Cardiac muscle cell (in vitro differentiated cells and primary cell): ENCODE measurements at places on chromosomes 7 and 10.

GRCh38 chr7:131924857-131925256 lies 368.4 kb upstream of the PODXL start:
- DNase-seq = no peak

DNA sequence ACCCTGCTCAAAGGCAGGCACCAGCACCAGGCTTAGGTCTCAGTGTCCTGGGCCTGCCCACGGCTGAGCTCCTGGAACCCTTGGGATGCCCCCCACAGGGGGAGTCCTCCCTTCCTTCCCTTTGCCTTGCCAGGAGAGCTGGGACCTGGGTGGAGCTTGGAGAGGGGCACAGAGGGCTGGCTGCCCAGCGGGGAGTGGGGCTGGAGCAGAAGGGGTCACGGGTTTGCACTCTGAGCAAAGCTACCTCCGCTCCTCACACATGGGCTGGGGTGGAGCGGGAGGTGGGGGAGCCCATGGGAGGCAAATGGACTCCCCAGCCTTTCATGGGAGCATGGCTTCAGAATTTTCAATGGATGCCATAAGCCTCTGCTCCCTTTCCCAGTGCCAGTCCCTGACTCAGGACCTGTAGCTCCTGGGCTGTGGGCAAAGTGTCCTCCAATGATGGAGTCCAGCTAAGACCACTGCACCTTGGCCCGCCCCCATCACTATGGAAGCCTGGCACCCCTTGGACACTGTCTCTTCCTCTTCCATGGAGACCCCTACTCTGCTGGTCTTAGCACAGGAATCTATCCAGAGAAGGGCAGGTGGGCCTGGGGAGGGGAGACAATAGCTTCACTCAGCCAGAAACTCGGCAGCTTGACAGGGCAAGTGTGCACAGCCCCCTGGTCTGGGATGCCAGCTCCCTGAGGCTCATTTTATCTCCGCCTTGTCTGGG lies 39.9 kb downstream of the LDB3 start:
- DNase-seq = no peak

DNA sequence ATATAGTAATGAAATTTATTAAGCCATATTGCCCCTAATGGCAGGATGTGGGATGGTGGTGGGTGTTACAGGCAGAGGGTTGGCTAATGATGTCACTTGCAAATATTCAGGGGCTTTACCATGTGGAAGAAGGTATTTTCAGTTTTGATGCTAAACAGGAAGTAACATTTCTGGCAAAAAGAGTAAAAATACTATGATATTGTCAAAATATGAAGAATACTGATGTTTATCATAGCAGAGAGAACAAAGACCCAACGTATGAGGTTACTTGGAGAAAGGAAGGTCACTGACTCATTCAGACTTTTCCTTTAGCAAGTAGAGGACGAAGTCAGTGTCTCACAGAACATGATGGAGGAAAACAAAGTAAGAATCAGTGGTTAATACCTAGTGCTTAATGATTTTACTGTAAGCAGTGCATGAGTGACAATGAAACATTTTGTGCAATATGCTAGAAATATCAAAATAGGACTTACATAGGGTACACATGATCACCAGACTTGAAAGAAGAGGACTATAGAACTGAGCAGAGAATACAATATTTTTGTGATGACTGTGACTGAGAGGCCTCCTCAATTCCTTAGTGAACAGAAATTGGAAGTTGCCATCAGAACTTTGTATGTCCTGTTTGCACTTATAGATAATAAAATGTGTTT lies 89.7 kb upstream of the STEAP4 start:
- DNase-seq = no peak

DNA sequence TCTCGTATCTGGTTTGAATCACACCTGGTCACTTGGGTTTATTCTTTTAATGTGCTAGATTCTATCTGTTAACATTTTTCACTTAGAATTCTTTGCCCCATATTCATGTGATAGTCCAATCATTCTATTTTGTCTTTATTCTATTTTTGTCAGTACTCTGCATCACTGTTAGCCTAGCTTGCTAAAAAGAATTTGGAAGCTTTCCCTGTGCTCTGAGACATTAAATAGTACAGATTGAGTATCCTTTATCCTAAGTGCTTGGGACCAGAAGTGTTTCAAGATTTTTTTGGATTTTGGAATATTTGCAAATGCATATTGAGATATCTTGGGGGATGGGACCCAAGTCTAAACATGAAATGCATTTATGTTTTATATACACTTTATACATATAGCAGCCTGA lies 51.0 kb downstream of the RALA start:
- DNase-seq = no peak

- peak; percentile 39 for DNase-seq
These were observed 66.0 kb downstream of the JCAD start for GRCh38 chr10:29993319-29993915.

- DNase-seq = peak; percentile 56
These were observed 95.1 kb downstream of the ITGA8 start for GRCh38 chr10:15624401-15625196.

GRCh38 chr7:22663357-22663718 lies 63.7 kb upstream of the IL6 start:
- no peak for DNase-seq

DNA sequence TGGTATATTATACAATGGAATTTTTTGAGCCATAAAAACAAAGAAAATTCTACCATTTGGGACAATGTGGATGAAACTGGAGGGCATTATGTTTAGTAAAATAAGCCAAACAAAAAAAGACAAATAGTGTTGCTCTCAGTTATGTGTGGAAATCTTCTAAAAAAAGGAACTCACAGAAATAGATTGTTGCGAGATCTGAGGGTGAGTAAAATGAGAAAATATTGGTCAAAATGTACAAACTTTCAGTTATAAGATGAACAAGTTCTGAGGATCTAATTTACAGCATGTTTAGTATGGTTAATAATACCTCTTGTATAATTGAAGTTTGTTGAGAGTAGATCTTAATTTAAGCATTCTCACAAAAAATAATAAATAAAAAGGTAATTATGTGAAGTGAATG lies 291.2 kb downstream of the KIF20B start:
- no peak for DNase-seq

GRCh38 chr7:610531-611280 lies 91.1 kb upstream of the PDGFA start:
- DNase-seq = peak; percentile 36

GRCh38 chr10:61921143-61921542 lies 19.6 kb downstream of the ARID5B start:
- no peak for DNase-seq

GRCh38 chr10:85557077-85557476 lies 809.5 kb downstream of the GRID1 start:
- peak; percentile 2 for DNase-seq

DNA sequence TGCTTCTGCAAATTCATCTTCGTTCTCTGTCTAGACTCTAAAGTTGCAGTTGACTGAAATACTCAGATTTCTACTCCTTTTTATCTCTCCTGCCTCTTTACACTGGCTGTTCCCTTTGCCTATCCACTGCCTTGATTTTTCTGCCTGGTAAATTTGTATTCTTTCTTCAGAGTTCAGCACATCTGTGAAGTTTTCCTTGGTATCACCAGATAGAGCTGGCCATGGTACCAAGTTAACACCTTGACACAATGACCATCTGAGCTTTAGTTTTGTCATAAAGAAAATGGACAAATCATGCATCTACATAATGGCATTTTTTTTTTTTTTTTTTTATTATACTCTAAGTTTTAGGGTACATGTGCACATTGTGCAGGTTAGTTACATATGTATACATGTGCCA lies 143.0 kb downstream of the PPP1R3A start:
- no peak for DNase-seq

DNA sequence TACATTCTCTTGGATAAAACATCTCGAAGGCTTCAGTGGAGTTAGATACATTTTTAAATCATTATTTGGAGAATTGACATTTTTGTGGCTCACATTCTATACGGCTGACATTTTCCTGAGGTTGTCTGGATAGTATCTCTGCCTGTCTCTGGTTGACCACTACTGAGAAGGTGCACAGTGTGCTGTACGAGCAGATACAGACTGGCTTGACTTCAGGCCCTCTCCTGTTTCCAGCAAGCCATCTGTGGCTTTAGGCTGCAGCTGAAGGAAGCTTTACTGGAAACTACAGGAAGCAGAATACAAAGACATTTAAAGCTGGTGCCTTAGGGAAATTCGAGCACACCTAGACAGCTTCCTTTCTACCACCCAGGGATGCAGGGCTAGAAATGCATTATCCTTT lies 39.3 kb upstream of the RSU1 start:
- no peak for DNase-seq

DNA sequence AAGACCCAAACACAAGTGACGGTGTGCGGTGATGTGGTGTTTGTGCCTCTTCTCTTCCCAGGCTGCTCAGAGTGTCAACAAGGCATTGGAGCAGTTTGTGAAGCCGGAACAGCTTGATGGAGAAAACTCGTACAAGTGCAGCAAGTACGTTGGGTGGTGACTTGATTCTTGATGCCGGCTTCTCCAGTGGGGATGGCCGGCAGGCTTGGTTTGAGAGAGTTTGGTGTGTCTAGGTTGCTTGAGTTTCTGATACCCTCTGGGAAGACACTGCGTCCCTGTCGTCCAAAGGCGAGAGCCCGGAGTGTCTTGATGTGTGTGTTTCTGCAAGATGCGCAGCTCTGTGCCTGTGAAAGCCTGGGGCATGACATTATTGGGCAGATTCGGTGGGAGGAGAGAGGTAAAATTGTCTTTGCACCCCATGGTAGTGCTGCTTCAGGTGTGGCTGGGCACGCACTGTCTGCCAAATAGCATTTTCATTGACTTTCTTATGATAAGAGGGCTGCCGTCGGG lies 111.8 kb downstream of the ANKRD61 start:
- DNase-seq = no peak

- no peak for DNase-seq
These were observed 407.9 kb downstream of the NRG3 start for GRCh38 chr10:82282782-82283456.

DNA sequence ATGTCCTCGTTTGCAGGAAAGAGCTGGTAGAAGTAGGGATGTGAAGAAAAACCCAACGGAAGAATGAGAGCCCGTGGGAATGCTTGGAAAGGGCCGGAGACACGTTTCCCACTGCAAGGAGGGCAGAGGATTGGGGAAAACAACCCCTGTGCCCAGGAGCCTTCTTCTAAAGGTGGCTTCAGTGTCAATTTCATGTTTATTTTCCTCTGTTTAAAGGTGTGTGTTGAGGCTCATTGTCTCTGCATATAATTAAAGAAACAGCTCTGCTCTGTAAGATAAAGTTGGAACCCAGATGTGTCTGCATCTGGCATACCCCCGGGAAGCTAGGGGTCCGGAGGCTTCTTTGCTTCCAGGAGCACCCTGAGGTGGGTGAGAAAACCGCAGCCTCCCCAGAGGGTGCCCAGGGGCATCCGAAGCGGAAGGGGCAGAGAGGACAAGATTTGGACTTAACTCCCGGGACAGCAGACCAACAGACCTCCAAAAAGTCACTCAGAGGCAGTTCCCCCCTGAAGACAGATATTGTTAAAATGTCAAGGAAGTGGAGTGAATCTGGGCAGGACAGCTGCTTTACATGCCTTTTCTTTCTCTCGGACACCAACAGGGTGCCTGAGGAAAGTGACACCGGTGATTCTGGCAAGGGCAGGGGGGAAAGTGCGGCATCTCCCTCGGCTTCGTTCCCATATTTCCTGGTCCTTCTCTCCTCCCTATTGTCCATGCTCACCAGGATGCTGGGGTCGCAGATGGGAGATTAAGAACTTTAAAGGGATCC lies 8.6 kb upstream of the GATA3 start:
- no peak for DNase-seq

GRCh38 chr10:15324611-15325010 lies 46.5 kb downstream of the FAM171A1 start:
- DNase-seq = no peak

DNA sequence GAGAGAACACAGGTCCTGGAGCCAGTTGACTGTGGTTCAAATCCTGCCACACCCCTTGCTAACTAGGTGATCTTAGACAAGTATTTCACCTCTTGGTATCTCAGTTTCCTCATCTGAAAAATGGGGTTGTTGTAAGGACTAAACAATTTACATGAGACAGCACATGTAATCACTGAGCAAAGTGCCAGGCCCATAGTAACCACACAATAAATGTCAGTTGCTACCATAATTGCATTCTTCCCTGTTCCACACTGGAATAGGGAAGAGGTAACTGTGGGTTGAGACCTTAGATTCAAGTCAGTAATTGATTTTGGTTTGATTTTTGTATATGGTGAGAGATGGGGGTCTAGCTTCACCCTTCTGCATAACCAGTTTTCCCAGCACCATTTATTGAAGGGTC lies 91.4 kb upstream of the PDLIM1 start:
- DNase-seq = no peak

DNA sequence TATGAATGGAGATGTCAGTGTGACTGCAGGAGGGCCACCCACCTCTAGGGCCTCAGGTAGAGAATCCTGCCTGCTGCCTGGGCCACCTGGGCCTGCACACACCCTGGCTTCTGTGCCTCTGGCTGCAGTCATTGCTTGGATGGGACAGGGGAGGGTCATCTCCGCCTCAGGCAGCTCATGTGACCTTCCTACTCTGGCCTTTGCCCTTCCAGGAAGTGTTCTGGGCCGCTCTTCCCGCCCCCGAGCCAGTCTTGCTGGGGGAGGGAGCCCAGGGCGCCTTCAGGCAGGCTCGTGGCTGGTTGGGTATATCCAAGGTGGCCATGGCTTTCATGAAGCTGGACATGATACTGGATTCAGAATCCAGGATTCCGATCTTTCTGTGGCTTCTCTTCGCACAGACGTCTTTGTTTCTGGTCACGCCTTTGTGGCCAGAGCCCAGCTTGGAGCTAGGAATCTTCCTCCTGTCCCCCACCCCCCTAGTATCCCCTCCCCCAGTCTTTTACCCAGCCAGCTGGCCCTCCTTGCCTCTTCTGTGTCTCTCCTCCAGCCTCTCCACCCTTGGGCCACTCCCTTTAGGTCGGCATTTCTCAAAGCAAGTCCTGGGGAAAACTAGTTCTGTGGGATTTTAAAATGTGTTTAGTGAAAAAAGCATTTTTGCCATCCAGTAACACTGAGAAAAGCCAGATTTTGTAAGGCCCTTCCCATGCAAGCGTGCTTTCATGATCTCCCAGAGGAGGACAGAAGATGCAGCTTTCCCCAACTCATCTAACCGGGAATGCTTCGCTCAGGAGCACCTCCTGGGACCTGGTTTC lies 119.6 kb downstream of the ZMIZ1 start:
- DNase-seq = no peak

DNA sequence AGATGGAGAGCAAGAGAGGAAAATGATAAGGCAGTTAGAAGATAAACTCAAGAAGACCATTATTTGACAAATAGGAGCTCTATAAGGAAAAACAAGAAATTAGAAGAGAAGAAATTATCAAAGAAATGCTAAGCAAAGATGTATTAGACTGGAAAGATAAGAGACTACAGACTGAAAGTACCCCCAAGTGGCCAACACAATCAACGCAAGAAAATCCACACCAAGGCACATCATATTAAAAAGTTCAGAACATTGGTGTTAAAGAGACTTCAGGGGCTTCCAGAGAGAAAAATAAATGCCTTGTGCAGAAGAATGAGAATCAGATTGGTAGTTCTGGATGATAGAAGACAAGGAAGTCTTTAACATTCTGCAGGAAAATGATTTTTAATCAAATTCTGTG lies 46.0 kb downstream of the SH2D4B start:
- DNase-seq = no peak

DNA sequence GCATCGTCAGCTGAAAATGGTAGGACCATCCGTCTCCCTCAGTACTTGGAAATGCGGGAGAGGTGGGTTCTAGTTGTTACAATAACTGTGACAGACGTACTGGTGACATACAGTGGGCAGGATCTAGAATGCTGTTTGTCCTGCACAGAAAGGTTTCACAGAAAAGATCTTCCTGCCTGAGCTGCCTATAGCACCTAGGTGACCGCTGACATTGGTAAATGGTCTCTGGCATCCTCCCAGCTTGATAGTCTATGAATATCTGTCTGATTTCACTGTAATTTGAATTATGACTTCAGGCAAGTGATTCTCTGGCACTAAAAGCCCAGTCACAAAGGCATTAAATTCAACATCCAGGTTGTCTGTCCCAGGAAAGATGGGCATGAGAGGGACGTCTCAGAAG lies 38.2 kb upstream of the CCDC3 start:
- DNase-seq = no peak
